Eye (tissue), 1 donor: ENCODE measurements at places on chromosomes 11 and 22.

DNA sequence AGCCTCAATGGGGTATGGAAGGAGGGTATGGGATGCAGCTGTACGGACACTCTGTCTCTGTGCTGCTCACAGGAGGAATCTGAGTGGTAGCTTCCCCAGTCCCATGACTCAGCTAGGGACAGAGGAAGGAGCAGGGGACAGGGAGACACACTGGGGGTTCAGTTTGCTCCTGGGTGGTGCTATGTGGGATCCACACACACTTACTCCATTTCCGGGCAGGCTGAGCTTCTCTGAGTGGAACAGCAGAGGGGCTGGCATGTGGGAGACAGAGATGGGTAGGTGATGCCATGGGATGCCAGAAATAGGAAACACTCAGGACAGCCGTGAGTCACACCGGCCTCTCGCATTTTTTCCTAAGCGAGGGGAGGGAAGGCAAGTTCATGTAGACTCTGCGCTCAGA lies 59.2 kb upstream of the KIRREL3 start:
- DNase-seq: no peak

DNA sequence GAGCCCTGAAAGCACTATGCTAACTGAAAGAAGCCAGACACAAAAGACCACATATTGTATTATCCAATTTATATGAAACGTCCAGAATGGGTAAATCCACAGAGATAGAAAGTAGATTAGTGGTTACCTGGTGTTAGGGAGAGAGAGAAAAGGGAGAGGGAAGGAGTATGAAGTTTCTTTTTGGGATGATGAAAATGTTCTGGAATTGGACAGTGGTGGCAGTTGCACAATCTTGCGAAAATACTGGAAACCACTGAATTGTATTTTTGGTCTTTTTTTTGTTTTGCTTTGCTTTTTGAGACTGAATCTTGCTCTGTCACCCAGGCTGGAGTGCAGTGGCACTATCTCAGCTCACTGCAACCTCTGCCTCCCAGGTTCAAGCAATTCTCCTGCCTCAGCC lies 63.5 kb downstream of the MRTFA start:
- no peak for DNase-seq

DNA sequence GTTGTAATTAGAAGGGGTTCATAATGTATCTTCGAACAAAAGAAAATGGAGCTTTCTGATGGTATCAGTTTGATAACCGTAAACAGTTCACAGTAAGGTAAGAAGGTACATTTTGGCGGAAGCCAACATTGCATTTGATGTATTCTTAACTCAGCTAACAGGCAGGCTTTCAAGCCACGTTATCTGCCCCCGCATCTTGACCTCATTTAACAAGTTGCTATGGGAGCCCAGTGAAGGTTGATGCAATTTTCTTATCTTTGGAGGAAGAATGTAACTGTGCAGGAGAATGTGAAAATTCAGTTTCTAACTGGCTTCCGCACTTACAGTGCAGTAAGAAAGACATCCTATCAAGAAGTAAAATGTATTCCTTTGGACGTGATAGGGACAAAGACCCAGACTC lies 110.6 kb downstream of the ETS1 start:
- no peak for DNase-seq

GRCh38 chr22:50739894-50740293 lies 1.9 kb downstream of the ACR start:
- no peak for DNase-seq

DNA sequence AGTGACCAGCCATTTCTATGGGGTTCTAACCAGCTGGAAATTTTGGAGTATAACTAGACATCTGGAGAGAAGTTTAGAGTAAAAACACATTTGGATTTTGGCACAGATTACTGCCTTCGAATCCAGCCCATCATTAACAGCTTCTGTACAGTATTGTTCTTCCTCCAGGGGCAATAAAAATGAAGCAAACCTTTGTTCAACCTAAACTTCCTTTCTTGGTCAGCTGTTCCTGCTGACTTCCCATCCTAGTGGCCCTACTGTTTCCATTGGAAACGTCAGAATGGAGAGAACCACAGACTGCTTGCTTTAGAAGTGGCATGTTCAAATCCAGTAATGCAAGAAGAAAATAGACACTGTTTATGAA lies 203.7 kb upstream of the MTMR2 start:
- peak; percentile 48 for DNase-seq

DNA sequence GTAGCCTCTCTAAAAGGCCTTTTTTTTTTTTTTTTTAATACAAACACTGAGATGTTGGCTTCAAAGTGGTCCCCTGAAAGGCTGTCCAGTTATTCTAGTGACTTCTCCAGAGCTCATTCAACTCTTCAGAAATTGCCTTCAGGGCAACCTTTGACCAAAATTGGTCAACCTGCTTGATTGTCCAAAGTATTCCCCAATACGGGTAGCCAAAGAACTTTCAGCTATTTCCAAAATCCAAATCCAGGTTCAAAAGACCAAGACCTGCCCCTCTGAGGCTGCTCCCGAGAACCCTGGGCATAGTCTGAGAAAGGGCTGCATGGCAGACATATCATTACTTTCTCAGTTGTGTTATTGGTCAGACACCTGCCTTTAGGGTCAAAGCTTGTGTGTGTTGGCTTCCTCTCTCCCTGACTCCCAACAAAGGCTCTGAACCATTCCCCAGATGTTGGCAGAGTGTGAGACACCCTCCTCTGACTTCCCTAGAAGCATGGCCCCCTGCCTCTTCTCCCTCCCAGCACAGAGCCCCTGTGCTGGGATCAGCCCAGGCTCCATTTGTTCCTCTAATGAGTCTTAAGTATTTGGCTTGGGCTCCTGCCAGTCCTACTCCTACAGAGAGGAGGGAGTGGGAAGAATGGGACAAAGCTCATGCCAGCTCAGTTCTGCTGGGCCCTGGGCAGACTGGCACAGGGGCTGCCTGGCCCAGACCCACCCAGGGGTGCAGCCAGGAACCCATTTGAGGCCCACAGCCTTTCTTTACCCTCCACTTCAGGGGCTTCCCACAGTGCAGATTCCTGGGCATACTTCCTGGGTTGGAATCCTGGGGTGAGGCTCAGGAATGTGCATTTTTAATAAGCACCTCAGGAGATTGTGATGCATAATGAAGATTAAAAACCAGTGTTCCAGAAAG lies 30.3 kb downstream of the TNKS1BP1 start:
- peak; percentile 56 for DNase-seq

DNA sequence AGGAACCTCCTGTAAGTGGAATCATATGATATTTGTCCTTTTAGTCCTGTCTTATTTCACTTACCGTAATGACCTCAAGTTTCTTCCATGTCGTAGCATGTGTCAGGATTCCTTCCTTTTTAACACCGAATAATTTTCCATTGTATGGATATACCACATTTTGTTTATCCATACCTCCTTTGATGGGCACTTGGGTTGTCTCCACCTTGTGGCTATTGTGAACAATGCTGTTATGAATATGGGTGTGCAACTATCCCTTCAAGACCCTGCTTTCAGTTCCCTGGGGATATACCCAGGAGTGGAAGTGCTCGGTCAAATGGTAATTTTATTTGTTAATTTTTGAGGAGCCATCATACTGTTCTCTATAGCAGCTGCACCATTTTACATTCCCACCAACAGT lies 244.9 kb upstream of the BLID start:
- no peak for DNase-seq

- DNase-seq: no peak
Observed at GRCh38 chr22:29530716-29531115, 22.8 kb downstream of the THOC5 start.
